ENCODE measurements at places on chromosomes 7 and 10.

- peak; percentile 33 for DNase-seq
These were observed 28.7 kb downstream of the DGKI start for GRCh38 chr7:137818036-137818435.

DNA sequence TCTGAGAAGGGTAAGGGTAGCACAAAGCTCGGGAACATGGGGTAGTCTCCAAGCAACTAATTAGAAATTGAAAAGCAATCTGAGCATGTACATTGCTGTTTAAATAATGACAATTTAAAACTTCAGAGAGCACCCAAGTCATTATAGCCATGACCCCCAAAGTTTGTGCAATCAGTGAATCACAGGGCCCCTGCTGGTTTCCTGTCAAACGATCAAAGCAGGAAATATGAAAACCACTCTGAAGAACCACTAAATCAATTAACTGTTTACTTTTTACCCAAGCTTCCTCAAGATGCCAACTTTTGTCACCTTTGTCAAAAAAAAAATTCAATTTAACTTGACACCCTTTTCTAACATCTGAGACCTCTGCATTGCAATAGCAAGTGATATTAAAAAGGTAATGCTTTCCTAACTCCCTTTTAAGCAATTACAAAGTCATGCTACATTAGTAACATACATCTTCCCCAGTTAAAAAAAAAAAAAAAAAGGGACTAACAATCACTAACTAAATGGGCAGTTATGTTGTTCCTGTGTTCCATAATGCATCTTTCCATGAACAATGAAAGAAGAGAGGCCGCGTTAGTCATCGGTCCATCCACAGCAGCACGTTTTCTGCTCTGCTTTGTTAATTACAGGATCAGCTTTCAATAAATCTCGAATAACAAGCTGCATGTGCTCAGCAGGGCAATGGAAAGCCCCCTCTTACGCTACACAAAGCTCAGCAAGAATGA, 80.6 kb downstream of the ETV1 start:
- DNase-seq, result no peak

DNA sequence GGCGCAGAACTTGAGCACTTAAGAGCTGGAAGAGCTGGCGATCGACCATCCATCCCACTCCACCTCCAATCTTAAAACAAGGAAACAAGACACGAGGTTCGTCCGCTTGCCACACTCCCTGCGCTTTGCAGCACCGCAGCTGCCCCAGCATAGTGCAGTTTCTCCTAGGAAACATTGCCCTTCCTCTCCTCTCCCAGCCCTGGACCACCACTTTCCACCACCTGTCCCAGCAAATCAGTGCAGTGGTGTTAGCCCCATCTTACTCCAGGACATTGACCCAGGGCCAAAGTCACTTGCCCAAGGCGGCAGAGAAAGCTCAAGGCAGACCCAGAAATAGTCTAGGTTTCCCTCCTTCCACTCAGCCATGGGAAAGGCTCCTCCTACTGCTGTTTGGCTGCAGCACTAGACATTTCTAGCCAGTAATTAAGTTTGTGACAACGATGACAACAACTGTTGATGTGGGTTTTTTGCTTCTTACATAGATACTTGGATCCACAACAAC, 1.5 kb upstream of the PARD3 start:
- peak; percentile 36 for DNase-seq

- no peak for DNase-seq
These were observed 494.1 kb downstream of the SH2D4B start for GRCh38 chr10:81031774-81032173.

- no peak for DNase-seq
These were observed 26.2 kb downstream of the TMEM168 start for GRCh38 chr7:112763996-112764395.

DNA sequence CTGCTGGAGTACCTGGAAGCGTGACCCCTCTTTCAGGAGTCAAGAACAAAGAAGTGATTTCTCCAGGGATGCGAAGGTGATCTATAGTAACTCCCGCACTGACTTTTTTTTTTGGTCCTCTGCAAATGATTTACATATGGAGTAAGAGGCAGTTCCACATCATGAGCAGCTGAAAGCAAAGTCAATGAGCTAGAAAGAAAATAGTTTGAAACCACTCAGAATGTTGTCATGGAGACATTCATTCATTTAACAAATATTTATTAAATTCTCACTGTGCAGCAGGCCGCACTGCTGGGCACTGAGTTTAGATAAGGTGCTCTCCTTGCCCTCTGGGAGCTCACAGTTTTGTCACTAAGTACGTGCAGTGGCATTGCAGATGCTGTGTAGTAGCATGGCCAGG, 206.7 kb downstream of the CAMK1D start:
- DNase-seq, result no peak

Data from AG08395 (cell line).